NCI-H2171 (cell line): ENCODE measurements at places on chromosomes 5 and 9.

- DNase-seq = no peak
Measured at GRCh38 chr9:100739666-100740065, 161.8 kb downstream of the CAVIN4 start.

DNA sequence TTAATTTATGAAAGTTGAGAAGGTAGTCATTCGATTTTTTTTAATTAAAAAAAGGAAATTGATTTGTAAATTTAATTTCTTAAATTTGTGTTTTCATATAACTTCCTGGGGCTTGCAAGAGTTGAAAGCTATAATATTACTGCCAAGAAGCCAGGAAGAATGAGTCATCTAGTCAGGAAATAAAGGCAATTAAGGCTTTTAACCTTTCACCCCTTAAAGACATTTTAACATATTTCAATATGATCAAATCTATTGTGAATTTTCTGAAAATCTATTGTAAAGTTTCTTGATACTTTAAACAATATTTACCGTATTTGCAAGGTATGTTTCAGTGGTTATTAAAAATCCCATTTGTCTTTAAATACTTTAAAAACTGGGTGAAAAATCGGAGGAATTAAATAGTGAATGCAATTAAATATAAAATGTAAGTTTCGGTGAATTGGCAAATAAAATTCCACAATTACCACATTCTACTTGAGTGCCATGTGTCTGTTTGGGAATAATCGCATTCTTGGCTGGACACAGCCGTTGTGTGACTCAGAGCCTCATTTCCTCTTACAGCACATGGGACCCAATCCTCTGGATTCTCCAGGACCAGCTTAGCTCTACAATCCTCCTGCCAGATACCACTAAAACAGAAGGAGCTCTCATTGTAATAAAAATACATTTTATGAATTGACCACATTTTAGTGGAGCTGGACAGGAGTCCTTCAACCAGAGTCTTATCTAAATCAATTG is 310.7 kb downstream of the HCN1 start:
- no peak for DNase-seq

- no peak for DNase-seq
Measured at GRCh38 chr5:178399701-178400095, 167.1 kb upstream of the PHYKPL start.

DNA sequence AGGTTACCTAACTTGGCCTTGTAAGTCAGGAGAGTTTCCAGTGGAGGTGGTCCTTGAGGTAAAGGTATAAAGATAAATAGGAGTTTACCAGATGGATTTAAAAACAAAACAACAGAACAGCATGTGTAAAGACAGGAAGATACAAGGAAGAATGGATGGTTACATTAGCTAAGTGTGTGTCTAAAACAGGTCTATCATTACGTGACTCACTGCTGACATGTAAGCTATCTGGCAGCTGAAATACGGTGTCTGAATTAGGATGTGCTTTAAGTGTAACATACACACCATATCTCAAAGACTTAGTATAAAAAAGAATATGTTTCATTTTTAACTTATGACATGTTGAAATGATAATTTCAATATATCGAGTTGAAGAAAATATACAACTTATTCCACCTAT is 405.1 kb upstream of the ADAMTSL1 start:
- DNase-seq = no peak

DNA sequence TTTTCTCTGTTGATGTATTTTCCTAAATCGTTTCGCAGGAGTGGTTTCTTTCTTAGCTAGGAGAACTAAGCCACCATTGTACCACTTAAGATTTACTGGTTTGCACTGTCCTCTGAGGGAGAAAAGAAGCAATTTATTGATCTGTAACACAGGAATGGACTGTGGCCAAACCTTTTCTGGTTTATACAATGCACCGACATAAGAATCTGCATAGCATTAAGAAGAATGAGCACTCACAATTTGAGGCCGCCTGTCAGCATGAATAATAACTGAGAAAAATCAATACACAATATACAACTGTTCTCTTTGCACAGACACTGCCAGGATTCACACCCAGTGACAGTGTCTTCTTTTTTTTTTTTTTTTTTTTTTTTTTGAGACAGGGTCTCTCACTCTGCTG is 168.6 kb upstream of the DMRT1 start:
- DNase-seq = no peak

DNA sequence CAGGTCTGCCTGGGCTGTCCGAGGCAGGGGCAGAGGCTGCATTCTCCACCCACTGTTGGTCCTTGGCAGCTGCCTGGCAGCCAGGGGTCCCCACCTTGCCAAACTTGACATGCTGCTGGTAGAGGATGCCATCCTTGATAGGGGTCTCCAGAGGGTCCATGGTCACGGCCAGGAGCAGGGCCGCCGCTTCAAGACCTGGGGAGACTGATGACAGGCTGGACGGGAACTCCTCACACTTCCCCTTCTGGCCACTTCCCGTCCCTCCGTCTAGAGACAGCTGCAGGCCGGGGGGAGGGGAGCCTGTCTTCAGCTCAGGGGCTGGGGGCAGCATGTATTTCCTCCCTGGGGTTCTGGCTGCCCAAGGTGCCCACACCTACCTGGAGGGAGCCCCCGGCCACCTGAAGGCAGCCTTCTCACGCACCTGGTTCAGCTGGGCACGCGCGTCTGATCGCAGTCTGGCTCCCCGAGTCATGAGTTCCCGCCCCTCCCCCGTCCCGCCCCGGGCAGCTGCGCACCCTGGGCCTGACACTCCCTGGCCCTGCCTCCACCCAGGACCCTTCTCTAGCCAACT is at the start of gene DOK3:
Gene DOK3 (minus strand): TSS at position 446 of the 571 bp plus-strand sequence. CDS start 286 bp downstream, at position 160.
- no peak for DNase-seq

- DNase-seq = no peak
Measured at GRCh38 chr9:121262423-121262822, 5.5 kb upstream of the GSN start.

GRCh38 chr9:89956331-89956730 is 351.5 kb downstream of the GADD45G start:
- DNase-seq = no peak

DNA sequence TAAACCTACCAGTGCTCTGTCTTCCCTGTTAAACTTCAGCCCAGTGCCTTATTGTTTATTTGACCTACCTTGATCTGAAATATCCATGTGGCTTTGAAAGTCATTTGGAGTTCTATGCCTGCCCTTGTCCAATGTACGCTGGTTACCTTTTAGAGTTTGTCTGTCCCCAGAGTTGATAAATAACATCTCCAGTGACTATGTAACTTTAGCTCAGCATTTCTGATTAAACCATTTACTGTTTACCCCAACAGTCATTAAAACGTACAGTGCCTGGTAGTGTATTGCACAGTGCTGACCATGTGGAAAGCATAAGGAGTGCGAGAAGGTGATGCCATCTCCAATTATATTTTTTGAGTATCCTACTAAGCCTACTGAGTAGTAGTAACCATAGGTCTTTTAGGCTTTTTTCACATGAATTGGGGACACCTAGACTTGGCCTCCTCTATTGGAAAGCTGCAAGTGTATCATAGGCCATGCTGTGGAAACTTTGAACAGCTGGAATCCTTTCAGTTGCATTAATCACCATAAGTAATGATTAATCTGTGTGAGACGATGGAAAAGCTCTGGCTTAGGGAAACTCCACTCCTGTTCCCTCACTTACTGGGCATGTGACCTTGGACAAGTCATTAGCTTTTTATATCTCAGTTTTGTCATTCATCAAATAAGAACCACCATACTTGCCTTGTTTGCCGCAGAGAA is 93.5 kb downstream of the MAST4 start:
- DNase-seq = no peak

- no peak for DNase-seq
Measured at GRCh38 chr5:92780057-92780456, 801.0 kb downstream of the NR2F1-AS1 start.

DNA sequence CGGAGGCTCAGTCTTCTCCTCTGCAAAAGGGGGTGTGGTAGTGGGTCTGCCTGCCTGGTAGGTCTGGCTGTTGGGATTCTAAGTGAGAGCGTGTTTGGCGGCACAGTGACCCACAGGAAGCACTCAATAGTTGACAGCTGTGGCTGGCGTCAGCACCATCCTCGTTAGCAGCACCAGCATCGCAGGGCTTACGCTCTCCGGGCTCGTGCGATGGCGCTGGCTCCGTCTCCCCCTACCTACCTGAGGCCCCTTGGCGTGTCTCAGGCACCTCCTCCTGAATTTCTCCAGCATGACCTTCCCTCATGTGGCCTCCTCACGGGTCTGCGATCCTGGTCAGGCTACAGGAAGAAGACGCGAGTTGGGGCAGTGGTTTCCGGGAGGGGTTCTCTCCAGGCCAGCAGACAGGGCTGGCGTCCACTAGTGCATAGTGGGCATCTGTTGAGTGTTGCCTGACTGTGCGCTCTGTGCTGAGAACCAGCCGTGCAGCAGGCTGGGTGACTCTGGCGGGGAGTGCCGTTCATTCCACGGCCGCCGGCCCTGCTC is 66.9 kb downstream of the HMCN2 start:
- peak; percentile 27 for DNase-seq

GRCh38 chr9:32385152-32385884 is 875 bp downstream of the ACO1 start:
- no peak for DNase-seq

DNA sequence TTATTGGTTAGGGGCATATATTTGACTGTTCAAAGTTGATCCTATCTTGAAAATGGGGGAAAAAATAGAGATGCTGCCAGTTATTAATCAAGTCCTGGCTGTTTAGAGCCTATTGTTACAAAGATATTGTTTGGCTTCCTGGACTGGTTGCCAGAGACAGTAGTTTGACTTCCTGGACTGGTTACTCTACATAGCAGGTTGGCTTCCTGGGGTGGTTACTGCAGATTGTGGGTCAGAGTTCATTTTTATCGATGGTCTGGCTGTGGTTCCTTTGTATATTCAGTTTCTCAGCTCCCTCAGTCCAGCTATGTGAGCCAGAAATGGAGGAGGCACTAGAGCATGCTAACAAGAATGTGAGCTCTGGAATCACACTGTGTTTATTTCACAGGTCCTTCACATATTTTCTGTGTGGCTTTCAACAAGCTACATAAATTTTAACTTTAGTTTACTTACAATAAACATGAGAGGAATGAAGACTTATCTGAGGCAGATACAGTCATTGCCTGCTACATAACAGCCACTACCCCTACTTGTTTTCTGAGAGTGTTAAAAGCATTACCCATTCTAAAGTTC is 137.6 kb downstream of the TRPM3 start:
- DNase-seq = no peak

DNA sequence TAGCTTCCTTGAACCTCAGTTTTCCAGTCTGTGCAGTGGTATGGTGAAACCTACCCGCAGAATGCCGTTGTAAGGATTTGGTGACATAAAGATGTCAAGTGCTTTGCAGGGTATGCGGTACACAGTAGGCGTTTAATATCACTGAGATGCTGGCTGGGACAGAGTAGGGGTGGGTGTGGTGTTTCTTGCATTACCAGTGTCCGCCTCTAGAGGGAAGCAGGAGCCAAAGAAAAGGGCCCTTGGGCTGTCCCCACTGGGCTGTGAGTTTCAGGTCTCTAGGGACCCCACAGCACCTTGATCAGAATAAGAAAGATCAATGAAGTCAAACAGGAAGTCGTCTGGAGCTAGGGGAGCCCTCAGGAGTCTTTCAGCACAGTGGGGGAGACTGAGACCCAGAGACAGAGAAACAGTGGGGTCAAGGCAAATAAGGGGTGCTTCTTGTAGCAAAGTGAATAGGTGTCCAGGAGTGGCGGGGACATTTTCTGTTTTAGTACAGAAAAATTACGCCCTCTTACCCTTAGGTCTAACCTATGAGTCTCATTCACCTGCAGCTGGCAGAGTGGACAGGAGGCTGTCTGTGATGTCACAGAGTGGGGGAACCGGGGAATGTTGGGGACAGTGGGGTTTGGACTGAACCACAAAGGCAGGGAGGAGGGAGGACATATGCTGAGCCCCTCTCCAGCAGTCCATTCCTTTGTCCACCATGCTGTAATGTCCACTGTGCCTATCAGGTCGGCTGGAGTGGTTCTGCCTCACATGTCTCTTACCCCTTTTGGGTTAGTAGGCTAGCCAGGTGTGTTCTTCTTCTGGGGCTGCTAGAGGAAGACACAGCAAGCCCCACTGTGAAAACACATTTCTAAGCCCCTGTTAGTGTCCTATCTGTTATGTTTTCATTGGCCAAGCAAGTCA is 4.7 kb upstream of the TEX53 start:
- DNase-seq = peak; percentile 29

GRCh38 chr5:25107853-25108252 is 463.1 kb upstream of the CDH10 start:
- DNase-seq = no peak

DNA sequence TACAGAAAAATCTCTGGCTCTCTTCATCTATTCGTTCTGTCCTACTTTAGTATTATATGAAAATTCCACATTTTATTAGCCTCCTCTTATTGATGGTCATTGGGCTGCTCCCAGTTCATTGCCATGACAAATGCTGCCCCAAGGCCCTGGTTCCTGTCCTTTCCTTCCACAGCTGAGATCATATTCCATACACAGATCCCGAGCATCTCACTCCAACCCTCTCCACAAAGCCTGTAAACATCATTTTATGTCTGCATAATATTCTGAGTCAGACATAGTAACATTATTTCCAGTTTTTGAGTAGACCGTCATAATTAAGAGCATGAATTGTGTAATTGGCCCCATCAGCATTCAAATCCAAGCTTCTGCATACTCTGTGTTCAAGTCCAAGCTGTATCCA is 86.3 kb downstream of the MVB12B start:
- no peak for DNase-seq

- DNase-seq = peak; percentile 82
Measured at GRCh38 chr9:107251756-107252322, 31.2 kb upstream of the RAD23B start.

GRCh38 chr9:84827216-84827765 is 157.8 kb downstream of the NTRK2 start:
- DNase-seq = no peak

GRCh38 chr9:137785704-137786161 is 91.8 kb upstream of the CACNA1B start:
- no peak for DNase-seq

GRCh38 chr5:87354496-87354895 is 58.2 kb downstream of the CCNH start:
- no peak for DNase-seq

- no peak for DNase-seq
Measured at GRCh38 chr5:177490311-177490991, 7.0 kb downstream of the PDLIM7 start.

- no peak for DNase-seq
Measured at GRCh38 chr9:125325826-125326225, 64.2 kb downstream of the GAPVD1 start.

DNA sequence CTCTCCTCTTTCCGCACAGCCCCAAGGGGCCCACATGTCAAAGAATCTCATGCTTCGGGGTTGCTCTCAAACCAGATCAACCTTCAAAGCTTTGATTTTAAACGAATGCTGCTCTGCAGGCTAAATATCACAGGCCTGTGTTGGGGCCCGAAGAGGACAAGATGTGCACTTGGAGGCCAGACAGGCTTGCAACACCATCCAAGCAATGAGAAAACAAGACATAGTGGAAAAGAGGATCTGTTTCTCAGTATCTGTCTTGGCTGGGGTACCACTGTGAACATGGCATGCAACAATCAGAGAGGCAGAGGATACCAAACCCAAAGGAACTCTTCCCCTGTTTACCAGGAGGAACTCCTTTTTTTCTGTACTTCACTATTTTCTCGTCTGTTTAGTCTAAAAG is 321.8 kb downstream of the SLIT3 start:
- DNase-seq = no peak

- no peak for DNase-seq
Measured at GRCh38 chr9:96620832-96621269, 1.2 kb upstream of the CDC14B start.

- no peak for DNase-seq
Measured at GRCh38 chr9:71929223-71929622, 17.8 kb downstream of the C9orf85 start.
